ENCODE measurements at places on chromosomes 1 and 21. TPM values are rescaled to one million over a fixed set of nuclear protein-coding genes. Genes with fewer than 3 reads are reported as not detected.

DNA sequence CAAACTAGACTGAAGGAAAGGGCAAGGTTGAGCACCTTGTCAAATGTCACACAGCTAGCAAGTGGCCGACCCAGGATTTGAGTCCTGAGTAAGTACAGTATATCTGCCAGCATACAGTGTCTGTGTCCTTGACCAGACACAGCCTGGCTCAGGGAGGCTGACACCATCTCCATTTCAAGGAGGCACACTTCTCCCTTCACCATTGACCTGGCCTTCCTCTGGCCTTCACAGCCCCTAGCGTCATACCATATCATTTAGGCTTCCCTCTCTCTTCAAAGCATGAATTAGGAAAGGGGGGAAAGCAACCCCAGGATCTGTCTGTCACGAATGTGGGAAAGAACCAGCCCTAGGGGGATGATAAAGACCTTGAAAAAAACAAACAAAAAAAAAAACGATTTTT, 155.6 kb downstream of the PLPP3 start:
- DNase-seq, result no peak

DNA sequence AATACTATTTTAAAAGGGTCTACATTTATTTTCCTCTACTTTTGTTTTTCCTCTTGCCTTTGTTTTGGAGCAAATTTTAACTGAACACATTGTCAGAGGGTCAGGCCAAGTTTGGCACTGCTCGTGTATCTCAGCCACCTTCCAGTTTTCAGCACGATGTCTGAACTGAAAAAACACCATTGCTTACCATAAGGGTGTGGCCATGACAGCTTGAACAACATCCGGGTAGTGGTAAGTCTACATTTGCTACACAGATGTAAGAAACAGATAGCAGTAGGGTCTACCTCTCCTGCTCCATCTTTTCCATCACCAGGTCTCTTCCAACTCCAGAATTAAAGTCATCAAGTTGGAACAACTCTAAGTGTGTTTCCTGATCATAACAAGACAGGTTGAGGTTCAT, 4.2 kb downstream of the HIVEP3 start:
- no peak for DNase-seq

GRCh38 chr1:37175666-37176215, 141.4 kb upstream of the GRIK3 start:
- no peak for DNase-seq

DNA sequence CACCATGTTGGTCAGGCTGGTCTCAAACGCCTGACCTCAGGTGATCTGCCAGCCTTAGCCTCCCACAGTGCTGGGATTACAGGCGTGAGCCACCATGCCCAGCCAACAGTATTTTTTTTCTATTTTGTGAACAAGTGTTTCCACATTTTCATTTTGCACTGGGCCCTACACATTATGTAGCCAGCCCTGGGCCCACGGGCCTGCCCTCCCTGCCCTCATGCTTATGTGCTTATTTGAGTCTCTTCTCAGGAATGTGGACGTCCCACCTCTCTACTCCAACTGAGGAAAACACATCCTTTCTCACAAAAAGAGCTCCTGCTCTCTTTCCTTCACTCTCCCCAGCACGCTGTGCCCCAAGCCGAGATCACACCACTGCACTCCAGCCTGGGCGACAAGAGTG, 13.5 kb upstream of the ZBED6 start:
- DNase-seq, result no peak

DNA sequence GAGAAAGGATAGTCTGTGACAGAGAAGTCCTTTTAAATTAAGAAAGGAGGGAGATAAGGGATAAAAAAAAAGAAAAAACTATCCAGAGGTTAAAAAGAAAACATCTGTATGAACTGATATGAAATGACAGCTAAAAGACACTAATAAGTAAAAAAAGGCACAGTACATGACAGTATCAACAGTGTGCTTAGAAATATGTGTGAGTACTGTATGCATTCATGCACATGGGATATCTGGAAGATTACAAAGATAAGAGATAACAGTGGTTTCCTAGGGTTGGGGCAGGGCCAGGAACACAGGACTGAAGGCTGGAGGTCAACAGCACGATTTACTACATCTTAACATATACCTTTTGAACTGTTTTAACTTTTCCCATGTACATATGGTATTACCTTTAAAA, 13.3 kb downstream of the PTP4A2 start:
- DNase-seq, result no peak

DNA sequence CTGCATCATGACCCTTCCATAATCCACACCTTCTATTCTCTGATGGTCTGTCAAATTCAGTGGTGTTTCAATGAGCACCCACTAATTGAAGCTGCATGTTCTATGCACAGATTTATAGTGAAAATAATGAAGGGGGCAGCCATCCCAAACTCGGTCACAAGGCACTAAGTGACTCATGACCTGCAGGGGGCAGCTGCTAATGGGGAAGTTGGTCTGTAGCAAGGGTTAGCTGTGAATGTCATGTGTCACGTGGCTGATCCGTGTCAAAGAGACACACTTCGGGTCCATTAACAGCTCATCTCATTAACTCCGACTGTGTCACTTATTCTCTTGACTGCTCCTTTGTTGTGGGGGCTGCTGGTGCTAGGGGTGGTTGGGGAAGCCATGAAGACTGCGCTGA, 306.6 kb downstream of the PCP4 start:
- no peak for DNase-seq

GRCh38 chr1:50582346-50582745, 159.1 kb upstream of the DMRTA2 start:
- no peak for DNase-seq

GRCh38 chr21:34771512-34772028, 102.8 kb downstream of the CLIC6 start:
- no peak for DNase-seq

GRCh38 chr1:232859216-232859615, 54.0 kb downstream of the MAP10 start:
- DNase-seq, result no peak

GRCh38 chr1:32991819-32992488, 27.3 kb upstream of the RNF19B start:
- no peak for DNase-seq

DNA sequence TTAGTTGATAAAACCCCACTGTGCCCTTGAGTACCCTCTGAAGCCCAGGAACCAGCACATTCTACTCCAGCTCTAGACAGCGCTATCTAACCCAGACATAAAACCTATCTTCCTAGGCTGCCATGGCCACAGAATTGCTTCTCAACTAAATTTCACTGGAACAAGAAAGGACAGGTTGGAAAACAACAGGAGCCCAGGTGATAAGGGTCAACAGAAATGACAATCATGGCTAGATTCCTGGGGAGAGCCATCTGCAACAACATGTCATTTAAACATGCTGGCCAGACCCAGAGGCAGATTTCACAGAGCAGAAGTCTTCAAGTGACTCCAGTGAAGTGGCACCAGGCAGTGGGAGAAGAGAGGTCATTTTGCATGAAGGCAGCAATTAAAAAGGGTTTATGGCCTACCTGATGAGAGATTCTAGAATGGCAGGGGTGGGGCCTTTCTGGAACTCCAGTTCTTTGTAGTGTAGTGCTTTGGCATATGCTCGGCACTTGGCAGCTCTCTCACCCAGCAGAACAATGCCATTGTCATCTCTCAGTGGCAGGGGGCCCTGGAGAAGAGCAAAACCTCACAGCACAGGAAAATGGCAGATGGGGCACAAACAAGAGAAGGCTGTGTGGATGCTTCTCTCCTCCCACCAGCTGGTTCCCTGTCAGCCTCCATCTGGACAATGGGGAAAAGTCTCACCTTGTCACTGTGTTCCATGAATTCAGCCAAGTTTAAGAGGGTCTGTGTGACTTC, 9.9 kb downstream of the ANGPTL7 start:
- no peak for DNase-seq

GRCh38 chr21:45262041-45262581, 25.6 kb downstream of the POFUT2 start:
- no peak for DNase-seq

DNA sequence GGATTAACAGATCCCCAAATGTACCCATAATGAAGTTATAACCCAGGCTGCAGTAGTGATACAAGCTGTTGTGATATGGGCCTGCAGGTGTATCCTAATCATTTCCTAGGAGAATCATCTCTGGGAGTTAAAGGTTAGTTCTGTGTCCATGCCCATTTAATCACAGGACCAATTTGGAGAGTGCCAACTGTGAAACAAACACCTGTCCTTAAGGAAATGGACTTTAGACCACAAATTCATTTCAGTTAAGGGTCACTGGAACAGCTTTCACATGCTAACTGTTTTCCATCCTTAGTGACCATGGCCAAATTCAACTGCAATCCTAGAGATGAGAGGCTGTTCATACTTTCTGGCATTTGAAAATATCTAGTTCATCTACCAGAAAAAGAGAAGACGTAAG, 160.9 kb downstream of the GPATCH2 start:
- DNase-seq, result no peak

DNA sequence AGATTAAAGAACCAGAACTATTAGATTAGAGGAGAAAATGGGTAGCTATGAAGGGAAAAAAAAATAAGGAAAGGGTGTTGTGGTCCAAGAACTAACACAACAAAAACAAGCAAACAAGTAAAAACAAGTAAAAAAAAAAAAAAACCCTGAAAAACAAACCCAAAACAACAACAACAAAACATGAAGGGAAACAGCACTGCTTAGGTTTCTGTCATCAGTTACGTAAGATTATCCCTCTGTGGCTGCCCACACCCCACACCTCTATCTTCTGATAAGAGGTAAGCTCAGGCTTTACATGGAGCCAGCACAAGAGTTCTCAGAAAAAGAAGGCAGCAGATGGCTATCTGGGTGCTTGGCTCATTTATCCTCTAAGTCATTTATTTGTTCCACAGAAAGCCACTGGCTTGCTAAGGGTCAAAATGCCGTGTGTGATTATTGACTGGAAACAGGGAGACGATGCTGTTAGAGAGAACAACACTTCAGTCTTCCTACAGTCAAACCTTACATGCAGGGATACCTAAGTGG, 57.5 kb downstream of the KIAA0319L start:
- DNase-seq, result no peak

- DNase-seq, result no peak
These were observed 53.5 kb upstream of the PRELP start for GRCh38 chr1:203422116-203422515.

The SYT2 gene
- polyA plus RNA-seq, result not detected

The LAMTOR2 gene
- polyA plus RNA-seq, result 139 TPM

The LCE3D gene
- polyA plus RNA-seq, result not detected

The C1orf21 gene
- 0.16 TPM for polyA plus RNA-seq

The GPR153 gene
- polyA plus RNA-seq, result not detected

The ZNF593 gene
- 38.2 TPM for polyA plus RNA-seq

The FAM72C gene
- not detected for polyA plus RNA-seq
